SW 1271 (cell line): ENCODE measurements at places on chromosomes 1 and 21.

- DNase-seq, result no peak
These were observed 1.3 kb downstream of the PRDM2 start for GRCh38 chr1:13701271-13701640.

DNA sequence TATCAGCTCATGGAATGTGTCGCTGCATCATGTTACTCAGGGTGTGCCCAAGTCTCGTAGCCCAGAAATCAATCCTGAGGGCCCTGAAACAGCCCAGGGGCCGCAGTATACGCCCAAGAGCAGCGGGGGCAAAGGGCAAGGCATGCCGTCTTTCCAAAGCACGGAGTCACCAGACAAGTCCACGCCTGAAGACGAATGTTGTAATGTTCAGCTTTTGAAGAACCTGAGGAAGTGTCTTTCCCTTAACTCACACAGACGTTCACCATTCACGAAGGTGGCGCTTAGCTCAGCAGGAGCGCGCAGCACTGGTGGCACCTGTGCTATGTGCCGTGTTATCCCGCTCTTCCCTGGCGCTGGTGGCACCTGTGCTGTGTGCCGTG lies 18.8 kb upstream of the PWP2 start:
- no peak for DNase-seq

DNA sequence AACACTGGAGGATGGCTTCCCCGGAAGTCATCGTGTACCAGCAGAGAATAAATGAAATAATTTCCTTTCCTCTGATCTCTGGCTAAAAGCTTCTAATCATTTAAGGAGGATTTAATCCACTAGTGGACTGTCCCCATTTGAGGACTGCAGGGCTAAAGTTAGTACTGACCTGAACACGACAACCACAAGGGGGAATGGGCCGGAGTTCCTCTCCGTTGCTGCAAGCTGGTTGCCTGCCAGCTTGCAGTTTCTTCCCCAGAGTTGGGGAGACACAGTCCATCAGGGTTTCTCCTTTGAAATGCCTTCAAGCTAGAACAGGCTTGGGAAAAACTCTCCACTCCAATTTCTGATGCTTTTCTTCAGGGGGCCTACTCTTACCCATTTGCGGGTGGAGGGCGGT lies 35.5 kb upstream of the NPL start:
- no peak for DNase-seq

DNA sequence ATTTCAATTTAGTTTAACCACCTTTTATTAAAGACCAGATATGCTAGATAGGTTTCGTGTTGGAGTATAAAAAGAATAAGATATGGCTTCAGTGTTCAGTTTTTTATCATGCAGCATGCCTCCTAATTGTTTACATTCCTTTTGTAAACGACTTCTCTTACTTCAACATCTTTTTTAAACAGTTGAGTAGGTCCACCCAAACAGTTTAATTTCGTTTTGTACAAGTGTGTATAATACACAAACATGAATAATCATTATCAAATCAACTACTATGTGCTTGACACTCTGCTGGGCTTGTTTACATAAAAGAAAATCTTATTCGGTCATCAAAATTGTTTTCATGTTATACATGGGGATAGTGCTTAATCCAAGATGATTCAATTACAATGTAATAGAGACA lies 906.3 kb upstream of the ADGRL4 start:
- DNase-seq, result no peak

GRCh38 chr1:110489973-110490542 lies 28.9 kb downstream of the KCNA10 start:
- DNase-seq, result no peak

DNA sequence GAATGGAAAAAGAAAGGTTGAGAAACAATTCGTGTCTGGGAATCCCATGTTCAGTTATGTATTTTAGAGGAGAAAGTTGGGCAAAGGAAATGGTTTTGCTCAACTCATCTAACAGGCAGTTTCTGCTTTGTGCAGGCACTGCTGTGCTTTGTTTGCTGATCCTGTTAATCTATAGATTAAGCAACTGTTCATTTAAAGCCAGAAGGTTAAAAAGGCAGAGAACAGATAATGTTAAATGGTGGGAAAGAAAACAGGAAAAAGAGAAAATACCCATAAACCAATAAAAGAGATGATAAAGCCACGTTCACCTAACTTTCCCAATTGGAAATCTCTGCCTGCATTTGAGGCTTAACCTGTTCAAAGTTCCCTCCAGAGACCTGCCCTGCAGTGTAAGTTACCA lies 70.0 kb downstream of the APP start:
- no peak for DNase-seq

DNA sequence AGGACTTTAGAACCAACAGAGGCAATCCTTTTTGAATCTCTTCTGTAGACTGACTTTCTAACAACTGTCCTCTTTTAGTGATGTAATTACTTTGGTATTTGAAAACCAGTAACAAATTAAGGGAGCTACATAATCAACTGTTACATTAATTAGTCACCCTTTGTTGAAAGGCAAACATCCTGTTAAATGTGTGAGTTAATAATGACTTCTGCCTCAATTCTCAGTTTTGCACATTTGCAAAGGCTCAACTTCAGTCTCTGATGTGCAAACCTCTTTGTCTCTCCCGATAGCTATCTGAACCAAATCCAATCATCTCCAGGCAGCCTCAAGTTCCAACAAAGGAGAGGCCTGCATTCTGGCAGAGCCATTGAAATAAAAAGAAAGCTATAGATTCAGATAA lies 135.4 kb upstream of the C8B start:
- no peak for DNase-seq

GRCh38 chr1:20949871-20950590 lies 162.9 kb upstream of the HP1BP3 start:
- DNase-seq, result no peak

GRCh38 chr1:27505420-27505680 lies 15.4 kb upstream of the WASF2 start:
- no peak for DNase-seq

GRCh38 chr21:38455403-38455802 lies 42.9 kb downstream of the ERG start:
- no peak for DNase-seq

- DNase-seq, result no peak
These were observed 304.0 kb downstream of the RRAGC start for GRCh38 chr1:38555594-38555993.

- DNase-seq, result no peak
These were observed 421.4 kb upstream of the RUNX1 start for GRCh38 chr21:35470522-35470921.

DNA sequence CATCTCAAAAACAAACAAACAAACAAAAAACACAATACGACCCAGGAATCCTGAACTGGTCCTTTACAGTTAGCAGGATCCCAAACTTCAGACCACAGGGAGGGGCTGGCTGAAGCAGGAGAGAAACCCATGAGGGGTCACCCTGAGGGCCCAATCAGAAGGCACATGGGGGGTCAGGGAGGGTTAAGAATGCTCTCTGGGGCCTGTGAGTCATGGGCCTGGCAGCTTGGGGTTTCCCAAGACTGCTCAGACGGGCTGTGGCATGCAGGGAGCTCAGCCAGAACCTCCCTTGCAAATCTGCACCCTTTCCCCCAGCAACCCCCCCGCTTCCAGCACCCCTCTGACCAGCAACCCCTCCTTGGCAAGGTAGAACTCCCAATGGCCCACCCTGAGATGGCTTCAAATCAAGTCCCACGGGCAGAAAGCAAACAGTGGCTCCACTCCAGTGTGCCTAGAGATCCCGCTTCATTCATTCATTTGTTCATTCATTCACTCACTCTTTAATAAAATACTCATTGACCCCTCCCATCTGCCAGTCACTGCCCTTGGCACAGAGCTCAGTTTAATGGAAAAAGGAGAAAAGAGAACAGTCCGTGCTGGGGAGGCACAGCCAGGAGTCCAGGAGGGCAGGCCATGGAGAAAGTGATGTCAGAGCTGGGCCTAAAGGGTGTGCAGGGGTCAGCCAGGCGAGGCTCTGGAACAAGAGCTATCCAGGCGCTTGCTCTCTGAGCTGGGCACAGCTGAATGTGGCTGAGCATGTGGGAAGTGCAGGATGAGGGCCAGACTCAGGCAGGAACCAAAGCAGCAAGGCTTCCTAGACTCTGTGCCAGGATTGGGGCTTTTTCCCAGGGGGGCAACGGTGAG lies 8.2 kb downstream of the UQCRHL start:
- peak; percentile 90 for DNase-seq

GRCh38 chr1:96538111-96538641 lies 183.4 kb upstream of the PTBP2 start:
- no peak for DNase-seq

DNA sequence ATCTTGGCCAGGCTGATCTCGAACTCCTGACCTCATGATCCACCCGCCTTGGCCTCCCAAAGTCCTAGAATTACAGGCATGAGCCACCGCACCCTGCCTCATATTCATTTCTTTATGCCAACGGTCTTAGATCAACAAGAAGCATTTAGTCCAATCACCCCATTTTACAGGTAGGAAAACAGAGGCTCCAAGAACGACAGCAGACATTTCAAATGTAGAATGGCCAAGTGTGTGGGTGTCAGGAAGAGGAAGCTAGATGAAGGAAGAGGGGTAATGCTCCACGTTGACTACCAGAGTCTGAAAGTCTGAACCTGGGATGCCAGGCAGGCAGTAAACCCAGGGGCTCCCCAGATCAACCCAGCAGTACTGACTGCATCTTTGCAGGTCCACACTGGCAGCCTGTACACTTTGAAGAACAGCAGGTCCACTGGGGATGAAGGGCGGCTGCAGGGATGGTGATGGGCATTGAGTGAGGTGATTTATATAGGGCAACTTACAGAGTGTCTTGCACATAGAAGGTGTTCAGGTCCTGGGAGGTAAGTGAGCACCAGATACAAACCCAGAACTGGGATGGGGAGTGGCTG lies 120.2 kb downstream of the EPHB2 start:
- no peak for DNase-seq

GRCh38 chr1:19507516-19507915 lies 22.2 kb upstream of the CAPZB start:
- no peak for DNase-seq

GRCh38 chr1:90840352-90840751 lies 123.2 kb upstream of the BARHL2 start:
- DNase-seq, result no peak

GRCh38 chr1:180252638-180253536 lies 22.8 kb downstream of the LHX4 start:
- DNase-seq, result no peak

DNA sequence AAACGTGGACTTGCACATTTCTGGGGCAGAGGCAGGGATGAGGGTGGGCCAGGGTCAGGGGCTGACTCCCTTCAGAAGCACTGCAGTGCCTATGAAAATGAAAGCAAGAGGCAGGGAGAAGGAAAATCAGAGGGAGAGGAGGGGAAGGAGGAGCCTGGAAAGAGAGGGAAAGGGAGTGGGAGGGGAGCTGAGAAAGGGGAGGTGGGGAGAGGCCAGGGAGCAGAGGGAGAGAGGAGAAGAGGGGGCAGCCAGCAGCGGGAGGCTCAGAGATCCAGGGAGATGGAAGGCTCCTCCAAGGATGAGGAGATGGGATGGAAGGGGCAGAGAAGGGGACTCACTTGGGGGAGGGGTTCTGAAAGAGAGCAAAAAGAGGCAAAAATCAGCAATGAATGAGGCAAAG lies 96.3 kb upstream of the KLHDC7A start:
- DNase-seq, result no peak

GRCh38 chr21:25857308-25858074 lies 122.7 kb downstream of the GABPA start:
- DNase-seq, result no peak

- DNase-seq, result no peak
These were observed 19.6 kb upstream of the TMEM54 start for GRCh38 chr1:32920833-32921232.

GRCh38 chr21:43303275-43304178 lies 123.4 kb downstream of the SIK1 start:
- DNase-seq, result no peak

DNA sequence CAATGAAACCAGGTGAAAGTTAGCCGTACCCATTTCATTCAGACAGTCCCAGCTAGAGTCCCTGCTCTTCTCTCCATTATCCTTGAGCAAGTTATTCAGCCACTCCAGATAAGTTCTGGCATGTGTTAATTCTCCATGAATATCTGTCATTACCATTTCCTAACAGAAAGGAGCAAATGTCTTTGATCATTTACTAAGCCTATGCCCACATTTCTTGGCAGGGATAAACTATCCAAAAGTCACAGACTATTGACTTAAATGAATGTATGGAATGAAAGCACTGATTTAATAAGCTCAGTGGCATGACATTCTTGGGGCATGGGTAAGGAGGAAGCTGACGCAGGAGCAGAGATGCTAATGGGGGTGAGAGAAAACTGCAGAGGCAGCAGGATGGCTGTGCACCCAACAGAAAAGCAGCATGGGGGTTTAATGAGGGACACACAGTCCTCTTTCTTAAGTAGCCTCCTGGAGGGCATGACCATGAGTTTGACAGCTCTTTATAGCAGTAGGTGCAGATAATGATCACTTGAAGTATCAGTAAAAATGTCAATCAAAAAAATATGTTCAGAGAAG lies 17.6 kb upstream of the DHCR24 start:
- DNase-seq, result peak; percentile 51

DNA sequence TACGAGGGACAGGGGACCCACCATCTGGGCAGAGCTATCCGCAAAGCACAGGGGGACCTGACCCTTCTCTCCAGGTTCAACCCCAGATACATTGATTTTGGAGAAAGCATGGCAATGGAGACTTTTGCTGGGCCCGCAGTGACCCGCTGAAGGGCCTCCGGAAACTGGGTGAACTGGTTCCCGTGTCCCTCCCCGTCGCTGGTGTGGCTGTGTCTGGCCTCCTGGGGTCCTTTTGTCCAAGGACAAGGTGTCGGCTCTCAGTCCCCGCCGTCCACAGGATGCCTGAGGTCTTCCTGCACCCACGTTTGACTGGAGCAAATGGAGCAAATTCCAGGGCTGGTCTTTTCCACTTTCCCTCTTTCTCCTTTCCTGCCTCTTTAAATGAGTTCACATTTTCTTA lies 176.3 kb downstream of the PRDM16 start:
- DNase-seq, result no peak

DNA sequence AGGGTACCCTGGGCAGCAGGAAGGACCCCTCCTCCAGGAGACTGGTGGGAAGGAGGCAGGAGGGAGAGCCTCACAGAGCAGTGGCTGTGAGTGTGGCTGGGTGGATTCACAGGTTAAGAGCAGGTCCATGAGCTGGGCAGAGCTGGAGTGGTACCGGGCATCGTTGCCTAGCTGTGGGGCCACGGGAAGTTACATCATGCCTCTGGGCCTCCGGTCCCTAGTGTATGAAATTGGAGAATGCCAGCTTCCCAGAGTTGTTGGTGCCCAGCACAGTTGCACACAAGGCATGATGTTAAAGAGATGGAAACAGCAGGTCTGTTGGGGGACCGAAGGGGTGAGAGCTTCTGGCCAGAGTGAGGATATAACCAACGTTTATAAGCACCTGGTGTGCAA lies 18.5 kb downstream of the FOXO6 start:
- DNase-seq, result no peak

DNA sequence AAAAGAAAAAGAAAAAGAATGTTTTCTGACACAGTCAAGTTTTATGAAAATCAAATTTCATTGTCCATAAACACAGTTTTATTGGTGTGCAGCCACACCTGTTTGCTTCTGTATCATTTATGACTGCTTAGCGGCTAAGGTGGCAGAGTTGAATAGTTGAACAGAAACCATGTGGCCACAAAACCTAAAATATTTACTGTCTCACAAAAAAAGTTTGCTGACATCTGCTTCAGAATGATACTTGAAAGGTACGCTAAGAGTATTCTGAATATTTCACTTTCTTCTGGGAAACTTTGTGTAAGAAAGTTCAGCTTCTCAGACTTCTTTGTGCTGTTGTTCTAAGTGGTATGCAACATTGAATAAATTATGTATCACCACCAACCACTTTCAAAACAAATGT lies 6.2 kb downstream of the KCNK1 start:
- DNase-seq, result no peak

- DNase-seq, result no peak
These were observed 114.7 kb downstream of the APP start for GRCh38 chr21:26055841-26056264.

- DNase-seq, result no peak
These were observed 279.1 kb downstream of the DNM3 start for GRCh38 chr1:172120381-172120780.
